CD4-positive, alpha-beta T cell (primary cell): ENCODE measurements at places on chromosomes 16 and 17.
A peak's percentile ranks its signal among the peaks of the same experiment; 100 is the strongest.

DNA sequence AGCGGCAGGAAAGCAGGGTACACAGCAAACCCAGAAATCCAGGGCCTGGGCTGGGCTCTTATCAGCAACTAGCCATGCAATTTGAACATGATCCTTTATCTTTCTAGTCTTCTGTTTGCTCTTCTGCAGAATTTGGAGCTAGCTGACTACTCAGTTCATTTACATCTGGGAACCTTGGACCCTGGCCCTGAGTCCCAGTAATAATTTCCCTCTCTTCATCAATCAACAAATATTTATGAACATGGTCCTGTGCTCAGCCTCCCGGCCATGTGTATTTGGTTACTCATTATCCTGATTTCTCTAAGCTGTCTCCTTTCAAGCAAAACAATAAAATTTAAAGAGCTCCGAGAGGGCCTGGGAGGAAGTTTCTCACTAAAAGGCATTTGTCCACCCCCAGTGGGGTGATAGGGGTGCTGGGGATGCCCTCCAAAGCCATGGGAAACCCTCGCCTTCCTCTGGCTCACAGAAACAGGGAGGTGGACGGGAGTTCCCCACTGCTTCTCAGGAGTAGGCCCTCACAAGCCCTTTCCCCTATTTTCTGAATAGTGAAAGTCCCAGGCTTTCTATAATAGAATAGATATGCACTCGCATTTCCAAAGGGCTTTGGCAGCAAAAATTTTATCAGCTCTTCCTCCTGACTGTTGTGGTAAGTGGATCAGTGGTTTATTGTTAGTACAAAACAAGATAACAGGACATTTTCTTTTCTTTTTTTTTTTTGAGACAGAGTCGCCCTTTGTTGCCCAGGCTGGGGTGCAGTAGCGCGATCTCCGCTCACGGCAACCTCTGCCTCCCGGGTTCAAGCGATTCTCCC is 6.9 kb upstream of the WDR59 start:
- no peak for DNase-seq

GRCh38 chr17:70168044-70168976 is 1.0 kb upstream of the KCNJ2 start:
- DNase-seq = no peak

- peak; percentile 87 for DNase-seq
Measured at GRCh38 chr17:7296189-7296861, 1.9 kb upstream of the YBX2 start.

GRCh38 chr16:11084876-11085485 is 140.6 kb downstream of the CLEC16A start:
- DNase-seq = no peak

DNA sequence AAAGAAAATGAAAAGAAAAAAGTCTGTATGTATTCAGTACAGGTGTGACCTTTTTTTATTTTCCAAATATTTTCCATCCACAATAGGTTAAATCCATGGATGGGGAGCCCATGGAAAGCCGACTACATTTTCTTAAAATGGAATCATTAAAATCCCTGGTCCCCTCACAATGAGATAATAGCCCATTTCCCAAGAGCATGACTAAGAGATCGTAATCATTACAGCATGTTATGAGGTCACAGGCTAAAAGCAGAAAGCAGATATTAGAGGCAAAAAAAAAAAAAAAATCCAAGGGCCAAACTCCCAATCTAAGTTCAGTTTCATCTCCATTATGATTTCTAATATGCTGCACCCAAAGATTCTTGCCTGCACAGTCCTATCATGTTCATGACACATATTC is 44.7 kb downstream of the CYTH1 start:
- DNase-seq = no peak
